ENCODE measurements at places on chromosomes 16 and 17.

DNA sequence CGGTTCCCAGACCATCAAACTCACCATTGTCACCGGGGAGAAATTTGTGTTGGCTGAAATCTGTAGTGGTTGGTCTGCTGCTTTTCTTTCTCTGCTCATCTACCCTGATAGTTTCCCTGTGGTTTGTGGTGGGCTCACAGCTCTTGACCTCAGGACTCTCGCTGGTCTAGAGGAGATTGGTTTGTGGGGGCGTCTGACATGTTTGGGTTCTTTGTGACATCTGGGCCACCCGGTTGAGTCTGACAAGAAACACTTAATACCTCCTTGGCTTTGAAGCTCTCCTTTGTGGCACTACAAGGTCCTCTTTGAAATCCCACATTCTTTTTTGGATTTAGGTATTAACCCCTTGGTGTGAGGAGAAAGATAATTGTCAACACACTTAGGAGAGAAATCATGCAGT lies 662.0 kb downstream of the WWOX start:
- DNase-seq: no peak

GRCh38 chr16:60741810-60742209 lies 1294.4 kb downstream of the CDH8 start:
- DNase-seq: no peak

- DNase-seq: no peak
These were observed 51.1 kb downstream of the CENPV start for GRCh38 chr17:16301963-16302855.

DNA sequence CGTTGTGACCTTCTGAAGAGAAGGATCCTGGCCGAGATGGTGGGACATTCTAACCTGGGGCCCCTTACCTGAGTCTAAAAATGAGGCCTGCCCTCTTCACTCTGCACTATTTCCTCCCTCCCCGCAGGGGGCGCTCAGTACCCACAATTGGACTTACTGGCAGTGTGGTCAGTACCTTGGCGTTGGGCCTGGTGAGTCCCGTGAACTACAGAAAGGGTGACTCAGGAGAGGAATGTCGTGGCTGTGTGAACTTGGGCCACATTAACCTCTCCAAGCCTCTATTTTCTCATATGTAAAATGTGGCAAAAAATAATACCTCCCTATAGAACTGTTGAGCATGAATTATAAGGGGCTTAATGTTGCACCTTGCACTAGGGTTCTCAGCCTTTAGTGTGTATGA lies 3.9 kb downstream of the RSAD1 start:
- DNase-seq: peak; percentile 56

- peak; percentile 1 for DNase-seq
These were observed 28.0 kb downstream of the LLGL2 start for GRCh38 chr17:75553295-75554110.

DNA sequence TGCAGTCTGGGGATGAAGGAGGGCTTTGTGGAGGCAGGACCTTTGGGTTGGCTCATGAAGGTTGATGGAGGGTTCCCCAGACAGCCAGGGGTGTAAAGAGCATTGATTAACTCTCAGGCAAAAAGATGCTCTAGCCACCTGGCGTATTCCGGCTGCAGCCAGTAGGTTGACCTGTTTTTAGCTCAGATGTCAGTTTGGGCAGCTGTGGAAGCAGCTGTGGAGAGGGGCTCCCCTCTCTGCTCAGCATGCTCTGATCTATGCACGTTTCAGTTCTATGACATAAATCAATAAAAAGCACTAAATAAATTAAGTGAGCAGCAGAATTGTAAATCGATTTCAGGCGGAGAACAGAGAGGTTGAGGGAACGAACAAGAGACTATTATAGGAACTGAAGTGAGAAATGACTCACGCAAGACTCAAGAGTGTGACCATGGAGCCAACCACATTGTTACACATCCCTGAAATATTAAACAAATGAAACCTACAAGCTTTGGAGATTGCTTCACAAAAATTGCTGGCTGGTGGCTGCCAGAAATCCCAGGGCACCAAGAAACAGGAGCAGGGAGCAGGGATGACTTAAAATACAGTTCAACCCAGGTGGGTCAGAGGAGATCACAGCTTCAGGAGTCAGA lies 111.9 kb downstream of the GSG1L start:
- DNase-seq: no peak

Data from bone marrow (tissue), 2 donors.